Erythroblast (primary cell): ENCODE measurements at places on chromosomes 7 and 10.

DNA sequence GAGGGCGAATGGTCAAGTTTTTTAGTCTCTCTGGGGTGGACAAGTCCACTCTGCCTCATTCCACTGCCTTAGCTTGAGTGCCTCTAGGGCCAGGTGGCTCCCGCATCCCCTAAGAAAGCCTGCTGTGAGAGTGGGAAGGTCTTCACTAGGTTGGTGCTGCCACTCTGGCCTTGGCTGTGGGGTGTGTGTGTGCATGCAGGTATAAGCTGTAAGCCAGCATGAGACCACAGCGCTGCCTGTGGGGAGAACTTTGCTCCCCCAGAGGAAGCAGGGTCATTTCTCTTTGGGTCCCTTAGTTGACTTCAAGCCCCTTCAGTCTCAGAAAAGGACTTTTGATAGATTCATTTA is 25.5 kb upstream of the PCBD1 start:
- DNase-seq: no peak

- DNase-seq: no peak
Measured at GRCh38 chr7:54242776-54243175, 299.4 kb upstream of the VSTM2A start.

DNA sequence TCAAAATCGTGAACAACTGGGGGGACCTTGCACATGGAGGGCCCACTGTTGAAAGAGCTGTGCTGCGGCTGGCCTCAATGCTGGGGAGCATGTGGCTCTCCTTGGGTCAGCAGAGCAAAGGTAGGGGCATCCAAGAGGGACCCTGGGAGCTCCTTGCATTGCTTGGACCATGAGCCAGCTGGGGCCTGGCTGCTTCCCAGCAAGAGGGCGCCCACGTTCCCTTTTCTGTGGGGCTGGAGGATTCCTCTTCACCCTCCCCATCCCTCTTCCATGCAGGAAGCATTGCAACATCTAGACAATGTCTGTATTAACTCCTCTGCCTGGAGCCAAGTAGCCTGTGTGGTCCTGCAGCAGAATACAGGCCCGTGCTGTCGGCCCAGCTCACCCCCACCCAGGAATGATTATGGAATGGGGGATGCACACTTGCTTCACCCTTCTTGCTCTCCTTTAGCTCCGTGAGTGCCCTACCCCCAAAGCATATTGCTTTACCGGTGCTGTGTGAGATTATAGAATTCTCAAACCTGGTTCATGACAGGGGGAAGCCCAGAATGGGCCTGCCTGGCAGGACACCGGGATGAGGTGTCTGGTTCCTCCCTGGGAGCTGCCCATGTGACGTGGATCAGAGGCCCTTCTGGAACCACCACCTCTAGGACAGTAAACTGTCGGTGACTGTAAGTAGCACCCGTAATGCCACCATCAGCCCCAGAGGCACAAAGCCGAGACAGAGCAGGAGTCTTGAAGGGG is 61.9 kb downstream of the SYPL1 start:
- DNase-seq: no peak

DNA sequence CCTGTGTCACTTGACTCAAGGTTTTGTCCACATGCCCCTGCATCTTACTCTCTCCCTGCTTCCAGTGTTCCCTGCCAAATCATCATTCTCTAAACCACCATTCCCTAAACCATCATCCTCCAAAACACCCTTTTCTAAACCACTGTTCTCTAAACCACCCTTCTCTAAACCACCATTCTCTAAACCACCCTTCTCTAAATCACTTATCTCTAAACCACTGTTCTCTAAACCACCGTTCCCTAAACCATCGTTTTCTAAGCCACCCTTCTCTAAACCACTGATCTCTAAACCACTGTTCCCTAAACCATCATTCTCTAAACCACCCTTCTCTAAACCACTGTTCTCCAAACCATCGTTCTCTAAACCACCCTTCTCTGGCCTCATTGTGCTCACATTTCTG is 142.1 kb downstream of the CXCL12 start:
- DNase-seq: no peak

DNA sequence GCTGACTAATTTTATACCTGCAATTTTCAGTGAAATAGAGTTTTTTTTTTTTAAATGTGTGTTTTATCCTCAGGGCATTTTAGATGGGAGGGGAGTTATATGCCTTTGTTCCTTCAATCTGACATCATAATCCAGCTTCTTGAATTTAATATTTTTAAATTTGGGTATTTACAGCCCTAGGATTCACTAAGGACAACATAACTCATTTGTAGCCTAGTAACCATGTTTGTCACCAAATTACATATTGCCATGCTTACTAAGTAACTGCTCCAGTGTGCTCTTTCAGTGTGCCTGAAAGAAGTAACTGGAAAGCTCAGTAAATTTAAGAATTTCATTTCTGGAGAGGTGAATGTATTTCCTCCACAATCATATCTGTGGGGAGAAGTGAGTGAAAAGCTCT is 56.8 kb upstream of the DGKB start:
- no peak for DNase-seq

GRCh38 chr7:77383333-77383740 is 32.8 kb downstream of the GSAP start:
- no peak for DNase-seq

DNA sequence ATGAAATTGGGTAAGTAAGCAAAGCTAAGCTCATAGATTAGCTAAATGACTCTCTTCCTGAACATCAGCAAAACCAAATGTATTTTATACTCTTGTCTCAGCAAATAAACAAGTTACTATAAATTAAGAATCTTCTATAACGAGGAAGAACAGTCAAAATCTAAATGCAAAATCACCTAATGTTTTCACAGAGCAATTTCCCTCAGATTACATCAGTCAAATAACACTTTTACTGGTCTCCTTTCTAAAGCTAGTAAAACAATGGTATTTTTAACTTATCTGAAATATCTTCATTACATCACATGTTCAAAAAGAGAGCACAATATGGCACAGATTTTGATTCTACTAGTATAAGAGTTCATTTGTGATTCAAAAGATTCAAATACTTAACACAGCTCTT is 16.5 kb upstream of the GPR22 start:
- no peak for DNase-seq

DNA sequence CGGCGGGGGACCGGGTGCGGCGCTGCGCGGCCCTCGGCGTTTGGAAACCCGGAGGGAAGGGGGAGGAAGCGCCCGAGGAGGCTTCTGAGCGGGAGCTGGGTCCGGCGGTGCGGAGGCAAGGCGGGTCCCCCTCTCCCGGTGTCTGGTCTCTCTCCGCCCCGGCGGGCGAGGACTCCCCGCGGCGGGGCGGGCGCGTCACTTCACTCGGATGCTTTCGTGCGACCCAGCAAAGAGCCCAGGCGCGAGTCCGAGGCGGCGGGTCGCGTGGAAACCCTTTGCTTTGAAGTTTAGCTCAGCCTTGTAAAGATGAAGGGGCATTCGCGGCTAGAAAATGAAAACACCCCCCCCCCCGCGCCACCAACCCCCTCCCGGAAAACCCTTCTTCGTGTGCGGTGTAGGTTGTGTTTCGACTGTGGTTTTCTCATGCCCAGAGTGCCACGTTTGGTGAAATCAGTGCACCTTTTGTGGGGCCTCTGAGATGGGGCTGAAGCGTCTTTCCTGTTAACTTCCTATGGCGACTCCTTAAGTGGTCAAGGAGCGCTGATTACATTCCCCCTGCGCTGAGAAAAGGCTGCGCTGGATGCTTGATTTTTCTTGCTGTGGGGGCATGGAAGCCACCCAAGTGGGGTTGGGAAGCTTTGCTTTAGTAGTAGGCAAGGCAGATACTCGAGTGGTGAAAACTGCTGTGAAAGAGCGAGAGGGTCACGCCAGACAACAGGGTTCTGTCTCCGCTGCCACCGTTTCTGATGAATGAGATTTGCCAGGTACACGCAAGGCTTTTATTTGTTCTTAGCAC is 876 bp downstream of the GNAI1 start:
- peak; percentile 62 for DNase-seq

- DNase-seq: no peak
Measured at GRCh38 chr7:1564603-1565022, 5.2 kb downstream of the PSMG3 start.

- DNase-seq: no peak
Measured at GRCh38 chr7:98970016-98970615, 91.8 kb downstream of the TRRAP start.

GRCh38 chr7:21844742-21845141 is 101.0 kb downstream of the CDCA7L start:
- DNase-seq: no peak

GRCh38 chr10:74705358-74705980 is 120.9 kb upstream of the KAT6B start:
- DNase-seq: no peak

DNA sequence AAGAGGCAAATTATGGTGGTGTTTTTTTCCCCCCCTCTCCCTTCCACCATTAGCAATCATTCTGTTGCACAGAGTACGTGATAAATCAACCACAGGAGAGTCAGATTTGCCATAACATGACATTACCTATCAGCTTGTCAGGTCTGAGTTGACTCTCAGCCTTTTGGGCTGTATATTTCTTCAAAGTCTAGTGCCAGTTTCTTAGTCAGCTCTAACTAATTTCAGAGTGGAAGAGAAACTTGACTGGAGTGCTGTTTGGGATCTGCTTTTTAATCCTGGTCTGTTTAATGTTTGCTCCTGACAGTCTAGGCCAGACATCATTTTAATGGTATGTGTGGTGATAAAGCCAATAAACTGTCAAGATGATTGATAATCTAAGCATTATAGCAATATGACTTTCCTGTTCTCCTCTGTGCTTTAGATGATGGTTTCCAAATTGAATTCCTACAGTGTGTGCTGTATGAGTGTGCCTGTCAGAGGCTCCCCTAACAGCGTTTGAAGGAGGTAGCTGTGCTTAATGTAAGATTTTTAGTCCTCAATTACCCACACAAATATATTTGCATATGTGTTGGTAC is 76.9 kb downstream of the LRMDA start:
- DNase-seq: no peak

DNA sequence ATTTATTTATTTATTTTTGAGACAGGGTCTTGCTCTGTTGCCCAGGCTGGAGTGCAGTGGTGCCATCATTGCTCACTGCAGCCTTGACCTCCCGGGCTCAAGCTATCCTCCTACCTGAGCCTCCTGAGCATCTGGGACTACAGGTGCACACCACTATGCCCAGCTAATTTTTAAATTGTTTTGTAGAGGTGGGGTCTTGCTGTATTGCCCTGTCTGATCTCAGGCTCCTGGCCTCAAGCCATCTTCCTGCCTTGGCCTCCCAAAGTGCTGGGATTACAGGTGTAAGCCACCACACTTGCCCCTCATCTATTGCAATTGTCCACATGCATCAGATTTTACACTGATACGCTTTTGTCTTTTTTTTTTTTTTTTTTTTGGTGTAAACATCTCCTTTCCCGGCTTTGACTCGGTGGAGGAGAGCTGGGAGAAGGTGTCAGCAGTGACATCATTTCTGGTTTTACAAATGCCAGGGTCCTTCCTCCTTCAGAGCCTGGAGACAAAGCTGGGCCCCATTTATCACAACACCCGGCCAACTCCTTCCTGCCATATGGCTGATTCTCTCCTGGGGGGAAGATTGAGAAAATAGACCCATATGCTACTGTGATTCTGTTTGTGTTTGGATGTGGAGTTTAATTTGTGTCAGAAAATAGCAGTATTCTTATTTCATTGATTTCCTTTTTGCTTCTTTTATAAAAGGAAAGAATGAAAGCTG is 61.3 kb downstream of the GALNT17 start:
- no peak for DNase-seq

DNA sequence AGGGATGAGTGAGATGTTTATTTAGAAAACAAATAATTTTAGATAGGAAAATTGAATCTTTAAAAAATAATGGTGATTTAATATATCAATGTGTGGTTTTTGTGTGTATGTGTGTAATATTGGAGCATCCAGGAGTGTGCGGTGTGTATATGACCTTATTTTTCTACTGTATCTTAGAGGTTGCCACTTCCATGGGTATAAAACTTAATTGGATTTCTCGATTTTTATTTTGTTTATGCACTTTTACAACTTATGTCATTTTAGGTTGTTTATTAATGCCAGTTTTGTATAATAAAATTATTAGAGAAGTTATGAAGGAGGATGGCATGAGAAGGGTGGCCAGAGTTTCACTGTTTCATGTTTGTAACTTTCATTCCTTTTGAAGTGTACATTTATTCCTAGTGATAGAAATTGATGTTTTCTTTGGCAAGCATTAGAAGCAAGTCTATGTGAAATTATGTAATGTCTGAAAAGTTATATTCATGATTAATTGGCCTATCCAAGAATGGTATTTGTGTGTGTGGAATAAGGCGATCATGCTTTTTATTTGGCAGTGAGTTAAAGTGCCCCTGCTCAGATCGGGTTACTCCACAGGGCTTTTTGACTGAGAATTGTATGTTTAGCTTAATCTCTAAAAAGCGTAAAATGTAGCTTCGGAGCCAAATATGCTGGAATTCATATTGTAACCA is 110.3 kb downstream of the KAT6B start:
- DNase-seq: no peak
